Brain pericyte (primary cell): ENCODE measurements at places on chromosomes 2 and 18.

DNA sequence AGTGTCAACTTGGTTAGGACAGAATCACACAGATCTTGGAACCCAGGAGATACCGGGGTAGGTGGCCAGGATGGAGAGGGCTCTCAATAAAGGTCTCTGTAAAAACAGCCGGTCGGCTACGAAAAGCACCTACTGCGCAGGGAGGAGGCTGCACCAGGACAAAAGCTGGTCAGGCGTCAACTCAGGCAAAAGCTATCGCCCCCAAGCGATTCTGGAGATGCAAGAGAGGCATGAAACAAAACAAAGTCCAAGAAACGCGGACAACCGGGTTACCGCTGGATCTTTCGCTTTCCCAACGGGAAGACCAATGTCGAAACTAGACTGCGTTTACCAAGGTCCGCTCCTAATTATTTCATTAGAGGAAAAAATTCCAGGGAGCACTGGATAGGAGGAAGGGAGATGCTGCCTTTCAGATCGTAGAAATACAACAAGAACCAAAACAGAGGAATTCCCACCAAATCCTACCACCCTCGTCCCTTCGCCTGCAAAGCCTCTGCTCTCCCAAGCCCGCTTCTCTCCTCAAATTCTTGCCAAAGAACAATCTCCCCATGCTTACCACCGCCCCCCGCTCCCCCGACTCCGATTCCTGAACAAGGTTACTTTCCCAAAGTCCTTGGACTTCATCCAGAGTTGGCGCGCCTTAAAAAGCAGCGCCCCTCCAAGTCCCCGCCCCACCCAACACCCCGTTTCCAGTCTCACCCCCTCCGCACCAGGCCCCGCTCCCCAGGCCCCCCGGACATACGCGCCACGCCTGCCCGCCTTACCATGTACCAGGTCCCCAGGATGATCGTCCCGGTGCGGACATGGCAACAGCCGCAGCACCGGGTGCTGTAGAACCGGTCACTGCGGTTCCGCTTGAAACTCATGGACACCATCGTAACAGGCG lies 539 bp downstream of the LAPTM4A start:
- no peak for DNase-seq

DNA sequence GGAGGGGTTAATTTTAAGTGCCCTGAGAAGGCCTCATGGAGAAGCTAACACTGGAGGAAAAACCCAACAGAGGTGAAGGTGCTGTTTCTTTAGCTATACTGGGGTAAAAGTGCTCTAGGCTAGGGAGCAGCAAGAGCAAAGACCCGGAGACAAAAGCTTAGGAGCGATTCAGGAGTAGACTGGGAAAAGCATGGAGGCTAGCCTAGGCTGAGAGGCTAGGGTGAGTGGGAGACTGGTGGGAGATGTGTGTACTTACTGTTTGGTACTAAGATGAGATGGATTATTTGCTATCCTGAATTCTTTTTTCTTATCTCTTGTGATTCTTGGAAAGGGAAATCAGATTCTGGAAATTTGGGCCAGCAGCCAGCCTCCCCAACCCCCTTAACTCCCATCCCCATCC lies 2.0 kb downstream of the GIGYF2 start:
- no peak for DNase-seq

DNA sequence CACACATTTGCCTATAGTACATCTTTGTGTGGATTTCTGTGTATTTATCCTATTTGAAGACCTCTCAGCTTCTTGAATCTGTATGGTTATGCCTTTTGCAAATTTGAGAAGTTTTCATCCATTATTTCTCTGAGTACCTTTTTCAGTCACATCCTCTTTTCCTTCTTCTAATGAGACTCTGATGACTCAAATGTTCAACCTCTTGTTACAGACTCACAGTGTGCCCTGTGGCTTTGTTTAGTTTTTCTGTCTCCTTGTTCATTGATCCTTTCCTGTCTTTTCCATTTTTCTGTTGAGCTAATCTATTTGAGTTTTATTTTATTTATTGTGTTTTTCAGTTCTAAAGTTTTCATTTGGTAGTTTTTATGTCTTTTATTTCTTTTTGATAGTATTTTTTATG lies 87.0 kb upstream of the LRP1B start:
- no peak for DNase-seq

- DNase-seq, result no peak
These were observed 475.6 kb upstream of the ZEB2 start for GRCh38 chr2:144995482-144995881.

- no peak for DNase-seq
These were observed 10.7 kb downstream of the KCNJ3 start for GRCh38 chr2:154709215-154709614.

DNA sequence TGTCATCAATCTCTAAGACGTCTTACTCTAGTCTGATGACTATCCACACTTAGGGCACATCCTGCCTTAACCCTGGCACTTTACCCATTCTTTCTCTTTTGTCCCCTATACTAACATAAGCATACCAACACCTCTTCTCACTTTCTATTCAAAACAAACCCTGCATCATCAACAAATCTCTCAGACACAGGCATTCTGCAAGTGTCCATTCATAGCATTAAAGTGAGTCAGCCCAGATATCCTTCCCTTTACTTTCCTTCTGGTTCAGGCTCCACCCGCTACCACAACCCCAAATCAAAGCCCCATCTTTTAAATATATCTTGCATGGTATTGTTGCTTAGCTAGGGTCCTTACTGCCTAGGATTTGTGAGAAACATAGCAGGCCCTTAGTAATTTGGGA lies 3.8 kb downstream of the GRB14 start:
- DNase-seq, result no peak

DNA sequence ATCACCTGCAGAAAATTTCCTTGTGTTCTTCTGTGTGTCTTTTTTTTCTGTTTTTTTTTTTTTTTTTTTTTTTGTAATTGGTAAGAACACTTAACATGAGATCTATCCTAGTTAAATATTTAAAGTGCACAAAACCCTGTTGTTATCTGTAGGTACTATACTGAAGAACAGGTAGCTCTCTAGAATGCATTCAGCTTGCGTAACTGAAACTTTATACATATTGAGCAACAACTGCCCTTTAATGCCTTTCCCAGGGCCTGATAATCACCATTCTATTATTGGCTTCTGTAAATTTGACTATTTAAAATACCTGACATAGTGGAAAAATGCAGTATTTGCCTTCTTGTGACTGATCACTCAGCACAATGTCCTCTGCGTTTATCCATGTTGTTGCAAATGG lies 701.8 kb downstream of the SUCLG1 start:
- no peak for DNase-seq

- no peak for DNase-seq
These were observed 18.7 kb upstream of the ACKR3 start for GRCh38 chr2:236550701-236551465.

GRCh38 chr2:128600581-128601297 lies 282.1 kb upstream of the HS6ST1 start:
- no peak for DNase-seq

- no peak for DNase-seq
These were observed 237.3 kb downstream of the C1D start for GRCh38 chr2:67825476-67825875.

GRCh38 chr2:127100251-127101047 lies 6.5 kb downstream of the BIN1 start:
- no peak for DNase-seq

DNA sequence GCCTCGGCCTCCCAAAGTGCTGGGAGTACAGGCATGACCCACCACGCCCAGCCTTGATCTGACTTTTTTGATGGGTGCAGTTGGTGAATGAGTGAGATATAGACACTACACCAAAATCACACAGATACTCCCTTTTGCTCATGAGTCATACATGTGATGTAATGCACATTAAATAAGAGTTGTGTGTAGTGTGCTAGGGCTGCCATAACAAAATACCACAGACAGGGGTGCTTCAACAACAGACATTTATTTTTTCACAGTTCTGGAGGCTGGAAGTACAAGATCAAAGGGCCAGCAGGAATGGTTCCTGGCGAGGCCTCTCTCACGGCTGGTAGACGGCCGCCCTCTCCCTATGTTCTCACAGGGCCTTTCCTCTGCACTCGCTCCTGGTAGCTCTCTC lies 46.6 kb downstream of the GBX2 start:
- no peak for DNase-seq

GRCh38 chr2:69798909-69799526 lies 30.4 kb upstream of the GMCL1 start:
- no peak for DNase-seq

GRCh38 chr18:74546751-74547530 lies 12.6 kb downstream of the CNDP1 start:
- DNase-seq, result no peak

GRCh38 chr2:213290501-213290900 lies 6.2 kb downstream of the SPAG16 start:
- DNase-seq, result no peak

- no peak for DNase-seq
These were observed 15.8 kb downstream of the PTPN18 start for GRCh38 chr2:130371723-130372054.

GRCh38 chr2:10520154-10520553 lies 72.0 kb upstream of the ODC1 start:
- DNase-seq, result no peak

DNA sequence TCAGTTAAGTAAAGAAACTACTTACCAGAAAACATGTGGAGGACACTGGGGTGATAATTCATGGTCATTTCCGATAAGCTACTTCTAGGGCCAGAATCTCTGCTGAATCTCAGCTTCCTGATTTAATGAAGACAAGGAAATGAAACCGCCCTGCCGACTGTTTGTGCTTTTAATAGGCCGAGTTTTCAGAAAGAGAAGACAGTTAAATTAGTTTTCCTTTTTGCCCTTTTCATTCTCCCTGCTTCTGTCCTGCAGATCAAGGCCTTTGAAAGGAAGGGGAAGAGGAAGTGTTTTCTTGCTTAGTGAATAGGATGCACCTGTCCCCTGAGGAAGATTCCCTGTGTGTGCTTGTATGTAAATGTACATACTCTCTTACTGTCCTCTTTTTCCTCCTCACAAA lies 126.6 kb downstream of the SH3RF3 start:
- DNase-seq, result no peak

- peak; percentile 27 for DNase-seq
These were observed 349.7 kb upstream of the GALNT5 start for GRCh38 chr2:156907806-156908205.

- DNase-seq, result no peak
These were observed 64.6 kb upstream of the CNGA3 start for GRCh38 chr2:98281607-98282006.

DNA sequence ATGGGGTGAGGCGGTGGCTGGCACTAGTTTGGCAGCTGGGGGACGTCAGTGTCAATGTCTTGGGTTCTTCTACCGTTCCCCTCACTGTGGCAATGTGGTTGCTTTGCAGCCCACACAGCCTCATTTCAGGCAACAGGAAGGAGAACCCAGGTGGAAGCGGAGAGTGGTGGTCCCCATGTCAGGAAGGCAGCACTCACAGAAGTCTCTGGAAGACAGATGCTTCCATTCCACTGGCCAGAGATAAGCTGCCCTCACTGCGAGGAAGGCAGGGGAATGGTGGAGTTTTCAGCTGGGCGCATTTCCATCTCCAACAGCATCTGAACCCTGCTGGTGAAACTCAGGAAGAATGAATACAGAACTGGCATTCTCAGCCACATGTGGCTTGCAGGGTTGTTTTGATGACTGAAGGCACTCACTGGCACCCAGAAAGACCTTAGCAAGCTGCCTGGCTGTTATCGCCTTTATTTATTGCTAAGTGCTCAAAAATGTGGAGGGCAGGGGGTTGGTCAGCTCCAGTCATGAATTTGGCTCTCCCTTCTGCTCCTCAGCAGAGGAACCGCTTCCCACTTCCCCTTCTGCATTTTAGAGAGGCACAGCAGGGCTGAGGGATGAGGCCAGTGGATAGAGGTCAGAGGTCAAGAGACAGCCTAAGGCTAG lies 19.4 kb downstream of the KCNIP3 start:
- DNase-seq, result no peak

DNA sequence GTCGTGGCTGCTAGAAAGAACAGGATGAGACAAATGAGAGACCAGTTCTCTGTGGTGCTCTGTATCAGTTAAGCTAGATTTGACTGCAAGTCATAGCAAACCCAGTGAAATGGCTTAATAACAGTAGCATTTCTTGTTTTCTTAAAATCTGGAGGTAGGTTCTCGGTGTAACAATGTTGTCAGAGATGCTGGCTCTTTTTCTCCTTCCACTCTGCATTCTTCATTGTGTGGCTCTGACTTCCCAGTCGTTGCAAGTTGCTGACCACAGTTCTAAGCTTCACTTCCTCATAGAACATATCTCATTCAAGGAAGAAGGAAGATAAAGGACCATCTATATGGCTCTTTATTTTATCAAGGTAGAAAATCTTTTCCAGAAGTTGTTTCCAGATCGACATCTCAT lies 7.9 kb upstream of the CKAP2L start:
- no peak for DNase-seq

- no peak for DNase-seq
These were observed 275.9 kb downstream of the TMX3 start for GRCh38 chr18:68438983-68439382.

DNA sequence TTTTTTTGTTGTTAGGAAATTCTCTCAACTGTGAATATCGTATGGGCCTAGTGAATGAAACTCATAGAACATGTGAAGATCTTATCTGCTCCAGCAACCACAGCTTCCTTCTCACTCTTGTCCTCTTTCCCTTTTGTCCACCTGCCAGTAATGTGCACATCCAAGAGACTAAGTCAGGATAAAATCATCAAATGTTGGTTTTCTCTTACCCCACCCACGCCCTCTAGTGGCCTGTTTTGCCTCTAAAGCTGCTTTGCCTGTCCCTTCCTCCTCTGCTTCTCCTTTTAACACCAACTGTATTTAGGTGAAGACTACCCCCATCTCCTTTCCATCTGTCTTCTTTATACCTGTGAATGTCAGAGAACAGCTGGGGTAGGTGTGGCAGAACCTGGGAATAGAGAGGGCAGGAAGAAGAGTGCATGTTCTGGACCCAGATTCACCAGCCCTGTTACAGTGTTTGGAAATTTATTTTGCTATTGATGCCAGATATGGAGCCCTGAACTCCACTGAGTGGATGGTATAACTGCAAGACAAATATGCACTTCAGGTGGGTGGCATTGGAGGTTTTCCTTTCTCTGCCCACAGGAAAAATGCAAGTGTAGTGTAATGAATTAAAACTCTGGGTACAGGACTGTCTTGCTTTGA lies 8.4 kb upstream of the MGAT5 start:
- no peak for DNase-seq

- DNase-seq, result no peak
These were observed 656.9 kb downstream of the EPHA4 start for GRCh38 chr2:220915092-220915623.

DNA sequence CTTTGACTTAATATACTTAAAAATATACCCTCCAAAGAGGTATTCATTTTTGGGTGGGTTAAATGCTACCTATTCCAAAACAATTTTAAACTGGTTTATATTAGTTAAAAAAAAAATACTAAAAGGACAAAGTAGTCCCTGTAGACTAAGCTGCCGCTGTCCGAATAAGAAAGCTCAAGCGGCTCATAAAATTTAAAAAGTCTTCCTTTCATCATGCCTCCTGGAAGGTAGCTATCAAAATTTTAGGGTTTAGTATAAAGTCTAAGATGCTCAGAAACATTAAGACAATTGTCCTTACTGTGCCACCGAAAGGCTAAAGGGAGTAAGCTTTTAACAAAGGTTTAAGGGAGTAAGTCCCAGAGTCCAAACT lies 440 bp upstream of the UGGT1 start:
- DNase-seq, result no peak
